ENCODE measurements at places on chromosomes 2 and 18.

DNA sequence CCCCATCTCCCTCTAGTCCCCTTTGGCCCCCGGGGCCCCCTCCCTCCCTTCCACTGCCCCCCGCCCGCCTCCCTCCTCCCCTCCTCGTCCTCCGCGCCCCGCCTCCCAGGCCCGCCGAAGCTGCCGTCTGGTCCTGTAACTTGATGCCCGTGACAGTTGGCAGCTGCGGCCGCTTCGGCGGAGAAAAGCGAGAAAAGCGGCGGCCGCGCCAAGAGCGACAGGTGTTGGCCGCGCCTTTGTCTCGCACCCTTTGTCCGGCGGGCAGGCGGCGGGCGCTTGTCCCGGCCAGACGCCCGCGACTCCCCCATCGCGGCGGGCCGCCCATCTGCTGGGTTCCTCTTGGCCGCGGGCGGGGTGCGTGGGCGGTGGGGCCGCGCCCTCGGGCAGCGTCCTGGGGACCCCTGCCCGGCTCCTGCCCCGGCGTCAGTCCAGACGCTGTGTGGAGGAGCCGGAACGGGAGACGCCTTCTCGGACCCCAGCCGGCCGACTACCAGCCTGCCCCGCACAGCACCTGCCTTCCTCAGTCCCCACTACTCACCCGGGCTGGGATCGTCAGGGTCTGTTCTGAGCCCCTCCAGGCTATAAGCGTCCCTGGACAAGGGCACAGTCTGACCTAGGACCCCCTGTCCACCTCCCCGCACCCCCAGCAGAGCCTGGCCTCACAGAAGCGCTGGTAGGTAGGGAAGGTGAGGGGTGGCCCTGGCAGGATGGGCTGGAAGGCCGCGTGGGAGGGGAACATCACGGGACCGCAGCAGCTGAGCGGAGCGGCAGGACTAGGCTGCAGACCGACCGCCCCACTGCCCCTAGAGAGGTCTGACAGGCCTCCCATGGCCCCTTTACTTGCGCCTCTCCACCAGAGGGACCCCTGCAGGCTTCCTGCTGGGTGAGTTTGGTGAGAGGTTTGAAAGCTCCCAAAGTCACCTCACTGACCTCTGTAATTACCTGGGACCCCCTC is 1.2 kb upstream of the HES6 start:
- peak; percentile 37 for DNase-seq

- DNase-seq = no peak
Observed at GRCh38 chr18:13268158-13269012, 49.8 kb downstream of the LDLRAD4 start.

GRCh38 chr18:8424917-8425725 is 184.1 kb upstream of the RAB12 start:
- DNase-seq = no peak

- DNase-seq = no peak
Observed at GRCh38 chr2:201572846-201573508, 70.3 kb downstream of the TMEM237 start.

- DNase-seq = no peak
Observed at GRCh38 chr2:39392672-39393071, 44.4 kb downstream of the MAP4K3 start.

DNA sequence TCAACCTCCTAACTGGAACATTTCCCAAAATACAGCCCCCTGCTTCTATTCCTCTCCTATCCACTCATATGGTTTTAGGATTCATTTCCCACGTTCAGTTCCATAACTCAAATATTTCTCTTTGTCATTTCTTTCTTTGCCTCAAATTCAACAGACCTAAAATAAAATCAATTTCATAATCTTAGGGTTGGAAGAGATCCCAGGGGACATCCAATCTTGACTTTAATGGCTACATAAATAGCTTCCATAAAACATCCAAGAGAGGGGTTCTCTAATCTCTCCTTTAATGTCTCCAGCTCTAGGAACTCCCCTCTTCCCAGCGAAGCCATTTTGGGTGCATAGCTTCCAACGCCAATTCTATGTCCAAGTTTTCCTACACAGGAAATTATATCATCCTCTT is 33.8 kb downstream of the RBKS start:
- DNase-seq = no peak

DNA sequence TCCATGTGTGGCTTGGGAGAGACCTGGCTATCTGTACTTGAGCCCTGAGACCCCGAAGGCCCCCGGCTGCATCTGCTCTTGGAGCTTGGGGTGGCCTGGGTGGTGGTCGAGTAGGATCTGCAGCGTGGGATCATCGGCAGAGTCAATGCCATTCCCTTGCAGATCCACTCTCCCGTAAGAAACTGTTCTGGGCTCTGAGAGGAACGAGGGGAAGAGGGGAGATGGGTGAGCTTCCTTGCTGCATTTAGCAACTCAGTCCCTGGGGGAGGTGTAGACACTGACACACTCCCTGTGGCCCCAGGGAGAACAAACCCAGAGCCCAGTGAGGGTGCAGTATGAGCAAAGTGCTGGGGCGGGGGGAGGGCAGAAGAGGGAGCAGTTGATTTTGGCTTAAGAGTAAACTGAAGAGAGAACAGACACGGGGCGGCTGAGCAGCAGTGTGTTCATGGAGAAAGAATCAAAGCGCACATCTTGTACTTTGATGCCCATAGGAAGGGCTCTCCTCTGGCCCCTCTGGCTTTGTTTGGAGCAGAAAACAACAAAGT is 8.5 kb downstream of the GREB1 start:
- DNase-seq = no peak

DNA sequence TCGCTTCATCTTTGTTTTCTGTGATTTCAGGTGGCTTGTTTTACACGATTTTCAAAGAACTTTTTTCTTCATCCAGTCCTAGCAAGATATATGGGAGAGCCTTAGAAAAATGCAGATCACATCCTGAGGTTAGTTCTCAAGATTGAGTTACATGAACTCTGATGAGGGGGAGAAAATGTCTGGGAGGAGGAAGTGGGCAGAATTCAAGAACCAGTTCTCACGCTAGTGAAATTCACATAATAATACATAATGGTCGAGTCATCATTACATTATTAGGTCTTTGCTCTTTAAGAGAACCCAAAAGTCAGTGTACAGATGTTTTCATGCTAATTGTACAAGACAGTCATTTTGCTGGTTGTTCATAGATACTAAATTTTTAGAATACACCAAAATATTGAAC is 7.0 kb downstream of the TIMM21 start:
- no peak for DNase-seq

DNA sequence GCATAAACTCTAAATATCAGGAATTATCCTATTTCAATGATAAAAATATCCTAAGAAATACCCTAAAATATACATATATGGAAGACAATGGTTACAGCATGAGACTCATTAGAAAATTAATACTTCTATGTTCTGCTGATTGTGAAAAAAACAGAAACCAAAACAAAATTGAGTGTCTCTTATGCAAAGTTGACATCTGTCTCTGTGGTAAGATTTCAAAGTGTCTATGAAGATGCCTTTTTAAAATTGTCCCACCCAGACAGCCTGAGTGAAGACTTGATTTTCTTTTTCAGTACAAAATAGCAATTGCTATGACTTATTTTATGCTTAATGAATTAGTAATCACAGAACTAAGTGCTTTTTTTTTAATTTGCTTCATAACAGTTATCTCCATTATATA is 1368.4 kb upstream of the LRRTM1 start:
- no peak for DNase-seq

DNA sequence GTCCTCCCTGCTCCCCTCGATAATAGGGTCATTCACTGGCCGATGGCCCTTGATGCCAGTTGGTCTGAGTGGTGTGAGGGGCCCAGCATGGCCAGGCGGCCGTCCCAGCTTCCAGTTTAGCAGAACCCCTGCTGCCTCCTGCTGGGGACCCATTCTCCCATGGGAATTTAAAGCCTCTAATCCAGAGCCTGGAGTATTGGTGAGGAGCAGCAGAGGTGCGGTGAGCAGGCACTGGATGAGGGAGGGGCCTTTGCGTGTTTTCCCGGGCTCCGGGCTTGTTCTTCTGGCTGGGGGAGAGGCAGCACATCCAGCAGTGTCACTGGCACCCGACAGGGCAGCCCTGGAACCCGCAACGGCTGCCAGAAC is 17.4 kb downstream of the KCNIP3 start:
- no peak for DNase-seq

- DNase-seq = no peak
Observed at GRCh38 chr18:2173486-2173885, 397.8 kb downstream of the METTL4 start.

GRCh38 chr2:169734169-169734847 is 676 bp downstream of the KLHL23 start:
- peak; percentile 14 for DNase-seq

DNA sequence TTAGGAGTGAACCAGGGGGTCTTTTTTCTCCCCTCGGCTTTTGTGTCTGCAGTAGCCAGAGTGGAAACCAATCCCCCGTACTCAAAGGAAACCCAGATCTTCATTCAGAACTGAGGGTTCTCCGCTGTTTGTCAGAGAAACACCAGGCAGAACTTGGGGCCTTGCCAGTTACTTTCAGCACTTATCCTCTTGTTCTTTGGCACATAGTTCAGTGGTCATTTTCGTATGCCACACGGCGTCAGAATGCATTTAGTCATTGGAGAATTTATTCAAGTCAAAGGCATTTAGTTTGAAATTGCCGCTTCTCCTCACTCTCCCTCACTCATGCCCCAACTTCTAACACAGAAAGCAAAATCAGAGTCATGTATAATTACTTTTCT is 102.9 kb downstream of the CABLES1 start:
- peak; percentile 13 for DNase-seq

DNA sequence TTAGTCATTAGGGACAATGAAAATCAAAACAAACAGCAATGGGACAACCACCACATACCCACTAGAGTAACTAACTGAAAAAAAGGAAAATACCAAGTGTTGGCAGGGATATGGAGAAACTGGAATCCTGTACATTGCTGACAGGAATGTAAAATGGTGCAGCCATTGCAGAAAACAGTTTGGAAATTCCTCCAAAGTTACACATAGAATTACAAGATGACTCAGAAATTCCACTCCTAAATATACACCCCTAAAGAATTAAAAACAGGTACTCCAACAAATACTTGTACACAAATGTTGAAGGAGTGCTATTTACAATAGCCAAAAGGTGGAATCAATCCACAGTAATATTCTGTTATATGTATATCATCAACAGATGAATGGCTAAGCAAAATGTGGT is 110.9 kb downstream of the ROCK1 start:
- no peak for DNase-seq

DNA sequence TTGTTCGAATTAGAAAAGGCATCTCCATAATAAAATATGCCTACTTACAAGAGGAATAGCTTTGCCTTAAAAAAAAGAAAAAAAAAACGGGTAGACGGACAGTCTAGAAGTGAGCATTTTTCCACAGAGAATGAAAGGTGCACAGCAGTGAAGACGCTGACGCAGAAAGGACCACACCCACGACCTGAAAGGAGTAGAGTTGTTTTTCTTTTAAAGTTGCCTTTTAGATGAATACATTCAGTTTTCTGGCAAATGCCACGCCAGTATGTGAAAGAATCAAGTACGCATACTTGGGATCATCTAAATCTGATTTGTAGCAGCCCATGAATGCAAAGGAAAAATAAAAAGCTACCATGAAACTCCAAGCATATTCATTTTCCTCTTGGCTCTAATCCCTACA is 809.2 kb upstream of the SOX11 start:
- no peak for DNase-seq

GRCh38 chr2:70203086-70203485 is 12.3 kb upstream of the C2orf42 start:
- DNase-seq = no peak

DNA sequence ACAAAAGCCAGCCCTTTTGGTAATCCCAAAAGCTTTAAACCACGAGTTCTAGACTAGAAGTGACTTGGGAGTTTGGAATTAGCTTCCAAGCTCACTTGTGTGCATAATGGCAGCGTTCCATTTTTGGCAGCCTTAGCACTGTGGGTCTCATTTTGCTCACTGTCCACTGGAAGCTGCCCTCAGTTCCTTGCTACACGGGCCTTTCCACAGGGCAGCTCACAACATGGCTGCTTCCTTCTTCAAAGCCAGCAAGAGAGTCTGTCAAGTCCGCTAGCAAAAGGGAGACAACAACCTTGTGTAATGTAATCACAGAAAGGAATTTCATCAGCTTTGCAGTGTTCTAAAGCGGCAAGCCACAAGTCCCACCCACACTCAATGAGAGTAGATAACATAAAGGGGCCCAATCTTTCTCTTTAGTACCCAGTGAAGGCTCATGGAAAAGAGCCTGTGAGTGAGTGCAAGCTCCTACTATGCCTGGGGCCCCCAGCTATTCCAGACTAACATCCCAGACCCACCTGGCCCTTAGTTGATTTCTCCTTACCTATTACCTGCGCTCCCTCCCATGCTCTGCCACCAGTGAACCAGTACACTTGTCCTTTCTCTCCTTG is 239.7 kb upstream of the FBXO11 start:
- DNase-seq = no peak

- DNase-seq = no peak
Observed at GRCh38 chr2:25026008-25026530, 15.8 kb upstream of the EFR3B start.

DNA sequence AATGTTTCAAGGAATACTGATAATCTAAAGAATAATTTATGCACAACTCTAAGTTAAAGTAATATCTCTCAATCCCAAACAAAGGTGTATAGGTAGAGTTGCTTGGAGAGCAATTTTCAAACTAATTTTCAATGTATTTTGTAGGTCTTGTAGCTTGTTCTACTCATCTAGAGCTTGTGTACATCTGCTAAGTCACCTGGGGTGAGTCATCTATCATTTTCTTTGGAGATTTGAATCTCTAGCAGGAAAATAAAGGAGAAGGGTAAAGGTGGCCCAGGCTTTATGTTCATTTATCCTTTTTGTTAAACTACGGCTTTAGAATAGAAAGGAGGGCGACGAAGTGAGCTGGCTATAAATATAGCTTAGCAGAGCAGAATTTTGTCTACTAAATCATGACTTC is 76.8 kb upstream of the THUMPD2 start:
- no peak for DNase-seq

DNA sequence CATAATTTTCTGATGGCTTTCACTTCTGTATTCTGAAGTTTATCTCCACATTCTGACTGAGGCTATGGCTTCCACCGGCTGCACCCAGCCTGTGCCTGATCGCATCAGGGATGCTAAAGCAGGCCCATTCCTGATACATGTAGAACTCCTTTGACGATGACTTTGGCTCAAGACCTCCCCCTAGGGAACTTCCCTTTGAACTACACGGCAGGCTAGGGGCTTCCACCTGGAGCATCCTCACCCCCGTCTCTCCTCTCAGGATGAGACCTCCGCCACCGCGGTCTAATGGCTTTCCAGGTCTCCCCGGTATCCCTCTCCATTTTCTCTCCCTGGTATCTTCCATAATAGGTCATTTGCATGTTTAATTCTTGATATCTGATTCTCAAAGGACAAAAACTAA is 214.9 kb upstream of the CHST9 start:
- DNase-seq = no peak

DNA sequence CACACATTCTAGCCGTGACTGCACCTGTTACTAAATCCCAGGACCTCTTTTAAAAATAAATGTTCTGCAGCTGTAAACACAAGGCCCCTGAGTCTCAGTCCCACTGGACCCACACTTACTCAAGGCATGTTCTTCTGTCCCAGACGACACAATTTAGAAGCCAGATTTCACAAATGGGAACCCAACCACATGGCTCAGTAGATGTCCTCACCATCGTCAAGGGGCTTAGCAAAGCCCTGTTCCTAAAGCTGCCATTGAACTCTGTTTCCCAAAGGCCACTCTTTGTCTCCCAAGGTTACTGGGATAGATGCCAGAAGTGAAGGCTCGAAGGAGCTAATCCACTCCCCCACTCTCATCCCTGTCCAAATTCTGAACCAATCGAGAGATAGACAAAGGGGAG is 301.0 kb downstream of the GALR1 start:
- no peak for DNase-seq
